Vagina (tissue), 2 donors: ENCODE measurements at places on chromosomes 13 and 19. TPM values are rescaled to one million over a fixed set of nuclear protein-coding genes. Genes with fewer than 3 reads are reported as not detected.

Gene MAST1
- 1.2 TPM for total RNA-seq

Gene ZNF837
- 1.2 TPM for total RNA-seq

Gene ZNF541
- total RNA-seq, result not detected

Gene KLHL26
- 8.3 TPM for total RNA-seq

Gene IFNL4
- not detected for total RNA-seq

Gene ARRDC5
- total RNA-seq, result 0.98 TPM

- no peak overlapping the region for H3K27ac ChIP-seq
- H3K4me3 ChIP-seq, result no peak overlapping the region
- H3K27me3 ChIP-seq, result no peaks in the 10 kb centered on the region
- H3K36me3 ChIP-seq, result no peaks in the 10 kb centered on the region
Measured at GRCh38 chr19:48560095-48560530, 8.1 kb downstream of the SULT2B1 start.

GRCh38 chr13:37910790-37911189 lies 41.2 kb upstream of the TRPC4 start:
- no peaks in the 10 kb centered on the region for H3K36me3 ChIP-seq
- H3K27me3 ChIP-seq, result no peaks in the 10 kb centered on the region
- H3K4me1 ChIP-seq, result no peaks in the 10 kb centered on the region
- H3K27ac ChIP-seq, result no peak overlapping the region
- no peak overlapping the region for H3K4me3 ChIP-seq

DNA sequence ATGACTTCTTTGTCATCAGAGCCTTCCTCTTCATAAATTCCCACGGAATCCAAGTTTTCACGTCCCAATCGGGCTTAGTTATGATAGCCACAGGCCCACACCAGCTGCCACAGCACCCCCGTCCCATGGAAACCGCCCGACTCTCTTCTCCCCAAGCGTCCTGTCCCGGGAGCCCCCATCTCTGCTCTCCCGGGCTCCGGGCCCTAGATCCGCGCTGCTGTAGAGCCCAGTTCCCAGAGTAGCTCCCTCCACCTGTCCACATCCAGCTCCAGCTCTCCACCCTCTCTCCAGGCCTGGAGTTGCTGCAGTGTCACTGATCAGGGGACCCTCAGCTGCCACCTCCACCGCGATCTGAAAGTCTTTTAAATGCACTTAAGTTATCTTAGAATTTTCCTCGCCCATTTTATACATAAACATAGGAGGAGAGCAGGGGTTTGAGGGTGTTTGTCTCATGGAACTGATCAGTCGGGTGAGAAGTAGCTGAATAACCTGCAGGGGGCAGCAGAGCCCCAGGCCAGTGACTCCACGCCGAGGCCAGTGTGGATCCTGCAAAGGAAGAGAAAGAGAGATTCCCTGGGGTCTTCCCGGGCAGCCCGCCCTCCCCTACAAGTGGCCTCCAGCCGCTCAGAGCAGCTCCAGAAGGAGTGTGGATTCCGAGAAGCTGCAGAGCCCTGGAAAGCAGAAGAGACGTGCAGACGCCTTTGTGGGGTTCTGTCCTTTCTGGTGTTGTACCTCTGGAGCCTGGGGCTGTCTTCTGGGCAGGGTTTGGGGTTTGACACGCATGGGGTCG lies 1.1 kb upstream of the ZNF763 start:
- H3K36me3 ChIP-seq, result no peaks in the 10 kb centered on the region
- no peaks in the 10 kb centered on the region for H3K27me3 ChIP-seq
- DNase-seq, result no peak
- H3K4me3 ChIP-seq, result no peak overlapping the region
- peaks cover 23% of the 10 kb centered on the region for H3K4me1 ChIP-seq

DNA sequence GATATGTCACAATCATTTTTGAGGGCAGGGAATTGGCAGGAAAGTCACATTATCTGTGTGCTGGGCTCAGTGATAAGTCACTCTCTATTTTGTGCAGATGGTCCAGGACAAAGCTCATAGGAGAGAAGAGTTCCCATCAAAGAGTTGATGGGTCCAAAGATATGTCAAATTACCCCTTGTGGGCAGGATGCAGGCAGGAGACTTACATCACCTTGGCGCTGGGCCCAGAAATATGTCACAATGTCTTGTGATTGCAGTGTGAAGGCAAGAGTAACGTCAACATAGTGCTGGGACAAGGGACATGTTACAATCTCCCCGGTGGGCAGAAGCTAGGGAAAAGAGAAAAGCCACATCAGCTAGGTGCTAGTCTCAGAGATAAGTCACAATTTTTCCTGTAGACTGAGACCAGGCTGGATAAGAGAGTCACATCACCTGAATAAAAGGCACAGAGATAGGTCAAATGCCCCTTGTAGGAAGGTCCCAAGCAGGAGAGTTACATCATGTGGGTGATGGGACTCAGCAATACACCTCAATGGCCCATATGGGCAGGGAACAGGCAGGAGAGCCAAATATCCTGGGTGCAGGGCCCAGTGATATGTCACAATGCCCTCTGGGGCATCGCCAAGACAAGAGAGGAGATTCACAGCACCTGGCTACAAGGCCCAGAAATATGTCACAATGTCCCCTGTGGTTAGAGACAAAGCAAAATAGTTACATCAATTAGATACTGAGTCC lies 47.9 kb downstream of the ZNF99 start:
- H3K4me1 ChIP-seq, result no peaks in the 10 kb centered on the region
- no peak overlapping the region for H3K27ac ChIP-seq
- H3K27me3 ChIP-seq, result no peaks in the 10 kb centered on the region

GRCh38 chr13:103328899-103329298 lies 262.7 kb upstream of the SLC10A2 start:
- H3K4me3 ChIP-seq, result no peak overlapping the region
- no peaks in the 10 kb centered on the region for H3K4me1 ChIP-seq
- no peak overlapping the region for H3K27ac ChIP-seq
- no peaks in the 10 kb centered on the region for H3K36me3 ChIP-seq
- DNase-seq, result no peak

DNA sequence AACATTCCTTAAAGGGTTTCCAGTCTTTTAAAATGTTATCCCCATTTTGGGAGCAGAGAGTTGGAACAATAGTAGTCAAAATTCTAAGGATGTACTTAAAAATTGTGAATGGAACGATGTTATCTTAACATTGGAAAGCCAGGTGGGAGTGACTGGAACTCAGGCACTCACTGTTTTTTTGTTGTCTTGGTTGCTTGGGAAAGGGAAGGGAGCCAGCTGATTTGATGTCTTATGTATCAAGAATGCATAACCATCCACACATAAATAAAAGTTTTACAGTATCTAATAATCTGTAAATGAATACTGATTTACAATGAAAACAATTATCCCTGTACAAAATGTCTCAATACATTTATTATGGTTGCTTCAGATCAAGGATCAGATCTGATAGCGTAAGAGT lies 88.7 kb downstream of the SLC10A2 start:
- no peaks in the 10 kb centered on the region for H3K4me1 ChIP-seq
- no peaks in the 10 kb centered on the region for H3K36me3 ChIP-seq

GRCh38 chr19:16527334-16527935 lies 14.8 kb downstream of the CHERP start:
- H3K4me3 ChIP-seq, result no peak overlapping the region
- no peaks in the 10 kb centered on the region for H3K36me3 ChIP-seq
- no peak for DNase-seq
- H3K4me1 ChIP-seq, result no peaks in the 10 kb centered on the region

GRCh38 chr19:35060160-35060855 lies 18.8 kb downstream of the HPN start:
- H3K4me3 ChIP-seq, result no peak overlapping the region
- H3K36me3 ChIP-seq, result no peaks in the 10 kb centered on the region
- no peak overlapping the region for H3K27ac ChIP-seq
- no peaks in the 10 kb centered on the region for H3K27me3 ChIP-seq
- no peaks in the 10 kb centered on the region for H3K4me1 ChIP-seq

DNA sequence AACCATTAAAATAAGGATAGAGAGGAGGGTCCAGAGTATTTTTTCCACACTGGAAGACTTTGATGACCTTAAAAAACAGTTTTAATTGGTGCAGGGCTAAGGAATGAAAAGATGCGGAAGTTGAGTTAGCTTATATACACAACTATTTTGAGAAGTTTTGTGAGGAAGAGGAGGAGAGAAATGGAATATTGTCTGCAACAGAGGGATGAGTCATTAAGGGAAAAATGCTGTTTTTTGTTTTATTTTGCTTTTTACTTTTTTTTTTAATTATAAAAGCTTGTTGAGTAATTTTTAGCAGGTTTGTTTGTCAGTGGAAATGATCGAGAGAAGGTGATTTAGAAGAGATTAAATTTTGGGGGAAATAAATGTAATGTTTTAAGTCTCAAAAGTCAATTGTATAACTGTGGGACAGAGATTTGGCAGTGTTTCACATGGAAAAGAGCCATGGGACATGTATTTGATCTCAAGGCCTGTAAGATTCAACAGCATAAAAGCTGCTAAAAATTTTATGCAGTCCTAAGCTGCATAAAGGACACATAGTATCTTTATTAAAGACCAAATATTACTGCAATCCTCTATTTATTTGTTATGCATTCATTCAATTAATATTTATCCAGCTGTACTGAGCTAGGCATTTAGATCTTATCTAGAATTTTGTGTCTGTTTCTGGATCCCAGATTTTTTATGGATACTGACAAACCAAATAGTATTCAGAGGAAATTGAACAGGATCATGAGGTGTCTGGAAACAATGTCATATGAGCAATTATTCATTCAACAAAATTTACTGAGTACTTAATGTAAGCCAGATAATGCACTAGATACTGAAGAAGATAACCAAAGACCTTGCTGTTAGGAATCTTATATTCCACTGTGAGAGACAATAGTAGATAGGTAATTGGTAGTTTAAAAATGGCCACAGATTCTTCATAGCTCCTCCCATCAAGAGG lies 72.7 kb downstream of the DNAJC15 start:
- peaks cover 23% of the 10 kb centered on the region for H3K4me1 ChIP-seq
- no peaks in the 10 kb centered on the region for H3K27me3 ChIP-seq
- DNase-seq, result no peak

DNA sequence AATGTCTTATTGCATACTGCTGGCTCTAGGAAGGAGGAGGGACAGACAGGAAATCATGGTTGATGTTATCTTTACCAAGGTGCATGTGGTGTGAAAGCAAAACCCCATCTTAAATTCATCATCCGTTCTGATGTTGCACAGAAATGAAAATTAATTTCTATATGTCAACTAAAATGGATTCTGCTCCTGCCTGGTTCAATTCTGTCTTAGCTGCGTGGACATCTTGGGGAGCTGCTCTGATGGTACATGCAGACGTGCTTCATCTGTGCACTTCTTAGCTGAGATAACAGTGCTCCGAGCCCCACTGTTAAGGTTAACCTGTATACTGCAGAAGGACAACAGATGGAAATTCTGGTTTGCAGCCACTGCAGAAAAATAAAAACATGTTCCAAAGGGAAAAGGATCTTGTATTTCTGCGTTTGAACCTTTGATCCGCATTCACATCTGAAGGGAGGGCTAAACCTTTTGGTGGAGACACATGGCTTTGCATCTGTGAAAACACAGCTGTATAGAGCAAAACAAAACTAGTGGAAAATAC lies 155.6 kb downstream of the TM9SF2 start:
- H3K4me3 ChIP-seq, result no peak overlapping the region
- peaks cover 18% of the 10 kb centered on the region for H3K4me1 ChIP-seq
- H3K27me3 ChIP-seq, result no peaks in the 10 kb centered on the region
- no peaks in the 10 kb centered on the region for H3K36me3 ChIP-seq
- no peak overlapping the region for H3K27ac ChIP-seq
- no peak for DNase-seq
